ENCODE measurements at places on chromosomes 16 and 17.

GRCh38 chr17:40553694-40554534 is 11.4 kb downstream of the CCR7 start:
- no peak for DNase-seq

DNA sequence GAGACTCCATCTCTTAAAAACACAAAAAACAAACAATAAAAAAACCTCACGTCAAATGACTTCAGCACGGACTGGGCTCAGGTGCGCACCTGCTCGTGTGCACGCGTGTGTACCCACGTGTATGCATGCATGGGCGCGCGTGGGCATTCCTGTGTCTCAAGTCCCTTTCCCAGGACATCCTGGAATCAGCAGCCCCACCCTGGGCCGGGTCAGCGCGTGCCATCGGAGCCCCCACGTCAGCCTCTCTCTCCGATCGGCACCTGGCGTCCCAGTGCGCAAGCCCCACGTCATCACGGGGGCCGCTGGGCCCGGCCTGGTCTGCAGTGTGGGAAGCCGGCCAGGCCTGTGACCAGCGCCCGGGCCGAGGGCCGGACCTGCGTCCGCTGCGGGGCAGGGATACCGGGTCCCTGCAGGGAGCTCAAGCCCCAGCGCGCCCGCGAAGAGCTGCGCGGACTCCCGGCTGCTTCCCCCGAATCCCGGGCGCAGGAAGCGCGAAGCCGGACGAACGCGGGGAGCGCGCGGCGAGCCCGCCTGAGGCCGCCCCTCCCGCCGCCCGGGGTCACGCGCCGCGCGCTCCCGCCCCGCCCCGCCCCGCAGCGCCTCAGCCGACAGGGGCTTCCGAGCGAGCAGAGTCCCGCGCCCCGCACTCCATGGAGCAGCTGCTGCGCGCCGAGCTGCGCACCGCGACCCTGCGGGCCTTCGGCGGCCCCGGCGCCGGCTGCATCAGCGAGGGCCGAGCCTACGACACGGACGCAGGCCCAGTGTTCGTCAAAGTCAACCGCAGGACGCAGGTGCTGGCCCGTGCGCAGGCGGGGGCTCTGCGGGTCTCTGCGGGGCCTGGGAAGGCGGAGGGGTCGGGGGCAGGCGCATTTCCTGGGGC is at the start of gene FN3K:
Gene FN3K (plus strand): TSS at position 629 of the 880 bp plus-strand sequence. CDS start 22 bp downstream, at position 651.
- peak; percentile 39 for DNase-seq

GRCh38 chr17:2959371-2960130 is 103.9 kb downstream of the OR1D5 start:
- DNase-seq, result no peak

GRCh38 chr16:56763291-56763916 is 33.5 kb downstream of the NUP93 start:
- DNase-seq, result no peak

GRCh38 chr17:31299624-31300023 is 2.6 kb upstream of the OMG start:
- no peak for DNase-seq

DNA sequence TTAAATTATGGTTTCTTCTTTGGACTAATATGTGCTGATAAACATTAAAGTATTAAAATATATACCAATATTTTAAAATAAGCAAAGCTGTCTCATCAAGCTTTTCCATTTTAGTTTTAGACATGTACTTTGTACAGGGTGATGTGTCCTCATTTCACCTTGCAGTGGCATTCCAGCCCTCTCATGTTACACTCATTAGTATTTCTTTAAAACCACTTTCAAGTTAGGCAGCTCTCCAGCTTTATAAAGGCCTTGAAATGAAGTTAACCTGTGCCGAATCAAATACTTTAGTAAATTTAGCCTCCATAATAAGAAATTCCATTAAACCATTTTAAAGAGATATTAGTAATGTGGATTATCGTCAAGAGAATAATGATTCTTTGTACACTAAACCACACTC is 107.6 kb upstream of the HLF start:
- DNase-seq, result no peak

- DNase-seq, result no peak
Observed at GRCh38 chr17:73174126-73174525, 9.3 kb downstream of the SSTR2 start.

GRCh38 chr16:52546291-52547003 is 496 bp downstream of the TOX3 start:
- DNase-seq, result no peak

- peak; percentile 9 for DNase-seq
Observed at GRCh38 chr17:10772425-10773380, 31.2 kb downstream of the TMEM238L start.

DNA sequence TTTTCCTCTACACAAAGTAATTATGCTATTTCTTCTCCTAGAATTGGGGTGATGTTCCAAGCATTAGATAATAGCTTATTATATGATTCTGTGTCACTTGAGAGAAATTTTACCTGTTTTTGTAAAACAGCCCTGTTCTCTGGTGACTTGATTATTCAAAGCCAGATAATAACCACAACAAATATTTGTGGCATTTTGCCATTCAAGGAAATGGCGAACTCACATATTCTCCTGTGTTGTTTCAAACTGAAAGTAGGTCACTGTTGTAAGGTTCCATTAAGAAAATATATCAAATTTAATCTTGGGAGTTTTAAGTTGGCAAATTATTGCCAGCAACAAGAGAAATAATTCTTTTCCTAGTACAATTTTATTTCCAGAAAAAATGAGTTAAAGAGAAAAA is 124.8 kb downstream of the STXBP4 start:
- no peak for DNase-seq

GRCh38 chr17:78618264-78619066 is 41.3 kb upstream of the DNAH17 start:
- no peak for DNase-seq

DNA sequence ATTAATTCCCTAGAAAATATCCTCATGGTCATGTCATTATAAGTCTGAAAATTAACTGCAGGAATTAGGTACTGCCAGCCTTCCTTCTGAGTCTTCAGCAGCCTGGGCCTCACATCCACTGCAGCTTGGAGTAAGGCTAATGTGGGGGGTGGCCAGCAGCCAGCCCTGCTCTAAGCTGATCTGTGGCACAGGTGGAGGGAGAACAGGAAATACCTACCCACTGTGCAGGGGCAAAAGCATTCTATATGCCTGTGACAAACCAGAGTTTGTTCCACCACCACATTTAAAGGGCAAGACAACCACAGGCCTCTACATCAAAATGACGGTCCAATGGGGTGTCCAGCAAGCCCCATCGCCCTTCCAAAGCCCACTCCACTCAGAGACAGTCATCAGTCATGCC is 9.4 kb downstream of the NPRL3 start:
- no peak for DNase-seq

Measured in NCI-H460 (cell line).